Stimulated activated CD8-positive, alpha-beta memory T cell treated with anti-CD3 and anti-CD28 coated beads, Interleukin-2, amount 100 ng/mL, for 1 hour (primary cell): ENCODE measurements at places on chromosomes 3 and 15.

DNA sequence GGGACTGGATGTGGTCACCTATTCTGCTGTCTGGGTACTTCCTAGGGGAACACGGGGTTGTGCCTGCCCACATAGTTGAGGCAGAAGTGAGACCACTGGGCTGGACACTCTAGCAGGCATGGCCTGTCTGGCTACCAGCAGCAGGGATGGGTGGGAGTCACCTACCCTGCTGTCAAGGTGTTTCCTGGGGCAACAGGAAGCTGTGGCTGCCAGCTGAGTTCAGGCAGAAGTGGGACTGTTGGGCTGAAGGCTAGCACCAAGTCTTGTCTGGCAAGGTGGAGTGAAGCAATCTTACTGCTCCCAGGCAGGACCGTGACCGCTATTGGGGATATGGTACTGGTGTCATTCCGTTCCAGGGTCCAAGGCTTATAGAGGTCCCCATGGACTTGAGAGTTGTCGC is 20.3 kb upstream of the ZDHHC23 start:
- no peak for DNase-seq

GRCh38 chr15:25846377-25846776 is 16.8 kb downstream of the ATP10A start:
- DNase-seq = no peak

DNA sequence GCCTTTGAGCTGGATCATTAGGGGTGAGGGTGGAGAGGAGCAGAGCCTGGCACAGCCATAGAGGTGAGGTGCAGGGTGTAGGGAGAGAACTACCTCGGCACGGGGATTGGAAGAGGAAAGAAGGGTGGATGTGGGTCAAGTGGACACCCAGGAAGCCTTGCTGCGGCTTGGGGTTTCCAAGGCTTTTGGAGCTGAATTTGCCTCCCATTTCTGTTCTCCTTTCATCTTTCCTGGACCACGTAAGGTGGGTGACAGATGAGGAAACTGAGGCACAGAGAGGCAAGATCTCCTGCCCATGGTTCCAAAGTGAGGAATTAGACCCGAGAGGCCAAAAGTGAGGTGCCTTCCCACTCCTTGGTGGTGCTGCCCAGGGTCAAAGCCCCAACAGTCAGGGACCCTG is 35.4 kb upstream of the SFMBT1 start:
- no peak for DNase-seq

DNA sequence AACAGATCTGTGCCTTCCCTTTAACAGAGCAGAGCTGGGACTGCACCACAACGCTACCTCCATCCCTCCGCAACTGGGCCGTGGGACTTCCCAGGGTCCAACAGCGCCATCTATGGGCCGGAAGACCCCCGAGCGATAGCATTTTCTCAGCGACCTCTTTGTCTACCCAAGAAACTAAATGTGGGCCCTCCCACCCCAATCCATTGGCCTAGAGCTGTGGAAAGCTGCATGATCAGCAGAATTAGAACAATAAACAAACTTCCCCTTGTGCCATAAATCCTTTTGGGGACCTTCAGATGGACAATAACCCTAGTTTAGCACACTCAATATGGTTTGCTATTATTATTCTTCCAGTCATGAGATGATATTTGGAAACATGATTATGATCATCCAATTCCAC is 74.8 kb upstream of the NTRK3 start:
- peak; percentile 3 for DNase-seq

DNA sequence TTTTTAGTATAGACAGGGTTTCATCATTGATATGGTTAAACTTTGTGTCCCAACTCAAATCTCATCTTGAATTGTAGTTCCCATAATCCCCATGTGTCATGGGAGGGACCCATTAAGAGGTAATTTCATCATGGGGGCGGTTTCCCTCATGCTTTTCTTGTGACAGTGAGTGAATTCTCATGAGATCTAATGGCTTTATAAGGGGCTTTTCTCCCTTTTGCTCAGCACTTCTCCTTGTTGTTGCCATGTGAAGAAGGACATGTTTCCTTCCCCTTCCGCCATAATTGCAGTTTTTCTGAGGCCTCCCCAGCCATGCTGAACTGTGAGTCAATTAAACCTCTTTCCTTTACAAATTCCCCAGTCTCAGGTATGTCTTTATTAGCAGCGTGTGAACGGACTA is 20.2 kb upstream of the ZNF710 start:
- no peak for DNase-seq

DNA sequence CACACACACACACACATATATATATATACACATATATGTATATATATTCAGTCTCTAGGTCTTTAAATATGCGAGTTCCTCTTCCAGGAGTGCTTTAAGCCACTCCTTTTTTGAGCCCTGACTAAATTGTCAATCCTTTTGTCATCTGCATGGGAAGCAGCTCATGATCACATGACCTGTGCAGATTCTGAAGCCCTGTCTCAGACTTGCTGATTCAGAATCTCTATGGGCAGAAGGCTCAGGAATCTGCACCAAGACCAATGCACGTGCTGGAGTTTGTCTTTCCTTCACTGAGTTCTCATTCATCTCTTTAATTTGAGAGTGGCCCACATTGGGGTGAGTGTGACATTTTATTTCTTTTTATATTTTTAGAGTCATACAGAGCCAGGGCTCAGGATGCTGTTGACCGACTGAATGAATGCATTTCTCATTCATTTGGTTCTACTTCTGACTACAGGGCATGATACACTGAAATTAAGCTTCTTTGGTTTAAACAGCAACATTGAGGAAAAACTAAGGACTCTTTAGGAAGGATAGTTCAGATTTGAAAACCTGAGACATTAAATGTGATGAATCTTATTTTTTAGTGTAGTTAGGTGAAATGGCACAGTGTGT is 307.5 kb downstream of the EDEM1 start:
- DNase-seq = no peak

- no peak for DNase-seq
Observed at GRCh38 chr15:37220949-37221670, 120.8 kb upstream of the MEIS2 start.

GRCh38 chr15:60933900-60934885 is 294.9 kb downstream of the RORA start:
- no peak for DNase-seq

DNA sequence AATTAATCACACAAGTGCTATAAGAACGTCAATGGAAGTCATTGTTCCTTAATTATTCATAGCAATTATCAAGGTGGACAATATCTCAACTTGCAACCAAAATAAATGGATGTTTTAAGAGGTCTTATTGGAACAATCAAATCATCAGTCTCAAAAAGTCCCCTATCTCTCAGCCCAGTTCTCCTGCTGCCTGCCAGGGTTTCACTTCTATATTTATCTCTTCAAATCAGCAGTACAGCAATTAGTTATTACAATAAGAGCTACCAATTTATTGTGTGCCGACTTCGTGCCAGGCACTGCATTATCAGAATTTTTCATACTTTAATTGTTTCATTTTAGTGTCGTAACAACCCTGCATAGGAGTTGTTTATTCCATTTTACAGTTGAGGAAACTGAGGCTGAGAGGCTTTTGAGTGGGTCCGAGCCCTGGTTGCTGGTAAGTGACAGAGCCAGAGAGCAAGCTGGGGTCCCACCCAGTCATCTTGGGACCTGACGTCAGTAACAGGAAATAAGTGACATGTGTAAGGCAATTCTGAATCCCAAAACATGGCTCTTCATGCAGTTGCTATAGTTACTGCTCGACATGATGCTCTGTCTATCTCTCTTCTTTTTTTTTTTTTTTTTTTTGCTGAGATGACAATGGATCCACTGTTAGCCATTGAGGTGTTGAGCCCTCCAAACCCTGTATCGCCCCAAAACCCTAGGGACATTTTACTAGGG is 8.8 kb upstream of the KCTD6 start:
- no peak for DNase-seq

- no peak for DNase-seq
Observed at GRCh38 chr3:188174317-188175044, 20.5 kb downstream of the LPP start.

DNA sequence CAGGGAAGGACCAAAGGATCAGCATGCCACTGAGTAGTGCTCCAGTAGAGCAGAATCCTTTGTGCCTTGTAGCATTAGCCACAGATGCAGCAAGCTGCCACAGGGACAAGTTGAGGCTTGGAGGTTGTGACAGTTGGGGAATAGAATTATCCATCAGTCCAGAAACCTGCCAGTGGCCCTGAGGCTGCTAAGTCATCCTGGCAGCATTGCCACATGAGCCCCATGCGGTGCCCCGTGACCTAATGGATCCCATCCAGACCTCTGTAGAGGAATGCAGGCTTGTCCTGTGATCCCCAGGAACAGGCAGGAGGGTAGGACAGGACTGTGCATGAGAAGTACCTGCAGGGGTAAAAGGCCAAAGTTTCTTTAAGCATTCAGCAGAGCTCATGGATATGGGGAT is 51.7 kb downstream of the BOC start:
- DNase-seq = no peak

GRCh38 chr15:44075535-44075934 is 119.5 kb downstream of the FRMD5 start:
- no peak for DNase-seq

DNA sequence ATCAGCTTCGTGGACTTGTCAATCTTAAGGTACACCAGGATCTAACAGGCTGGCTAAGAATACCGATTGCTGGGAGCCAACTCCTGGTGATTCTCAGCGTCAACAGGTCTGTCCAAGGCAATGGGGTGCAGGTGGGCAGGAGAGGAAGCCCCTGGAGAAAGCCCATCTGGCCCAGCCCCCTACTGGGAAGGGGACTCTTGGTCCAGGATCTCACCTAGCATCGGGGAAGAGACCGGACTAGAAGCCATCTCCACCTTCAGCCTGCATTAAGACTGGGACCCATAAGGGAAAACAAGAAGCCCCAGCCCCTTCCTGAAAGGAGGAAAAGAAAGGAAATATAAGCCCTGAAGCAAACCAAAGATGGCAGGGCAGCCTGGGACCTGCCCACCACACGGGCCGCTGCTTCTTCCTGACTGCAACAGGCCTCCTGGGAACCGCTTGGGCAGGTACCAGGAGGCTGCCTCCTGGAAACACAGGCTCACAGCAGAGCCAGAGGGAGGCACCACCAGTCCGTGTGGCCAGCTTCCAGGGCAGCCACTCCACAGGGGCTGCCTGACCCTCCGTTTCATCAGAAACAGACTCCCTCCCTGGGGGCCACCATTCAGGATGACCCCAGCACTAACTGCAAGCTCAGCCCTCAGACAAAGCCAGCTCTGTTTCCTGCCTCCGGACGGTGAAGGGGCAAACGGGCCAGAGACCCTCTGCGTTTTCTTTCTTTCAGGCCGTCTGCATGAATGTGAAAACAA is 100.2 kb downstream of the LRIG1 start:
- DNase-seq = no peak

GRCh38 chr15:76253691-76254473 is 57.4 kb downstream of the ETFA start:
- DNase-seq = no peak

DNA sequence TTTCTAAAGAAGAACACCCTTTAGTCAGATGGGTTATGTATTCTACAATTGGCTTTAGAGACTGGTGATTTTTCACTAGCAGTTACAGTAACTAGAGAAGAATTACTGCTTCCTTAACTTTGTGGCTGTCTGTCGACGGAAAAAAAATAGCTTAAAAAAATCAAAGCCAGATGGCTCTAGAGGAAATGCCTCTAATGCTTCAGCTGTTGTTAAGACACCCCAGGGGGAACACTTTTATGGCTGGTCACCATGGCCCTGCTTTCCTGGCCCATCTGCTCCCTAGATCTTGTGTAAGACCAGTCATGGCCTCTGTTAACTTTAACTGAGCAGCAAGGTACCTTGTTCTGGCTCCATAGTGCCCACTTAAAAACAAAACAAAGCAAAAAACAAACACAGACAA is 198.6 kb upstream of the PLSCR5 start:
- no peak for DNase-seq
